Posterior vena cava (tissue), 2 donors: ENCODE measurements at places on chromosomes 16 and 17. TPM values are rescaled to one million over a fixed set of nuclear protein-coding genes. Genes with fewer than 3 reads are reported as not detected.

GRCh38 chr17:61167075-61167474 lies 232.6 kb upstream of the TBX2 start:
- no peak for DNase-seq

GRCh38 chr17:35577830-35578196 lies 558 bp downstream of the PEX12 start:
- no peak for DNase-seq

Gene SMIM5
- 0.38 TPM for total RNA-seq

DNA sequence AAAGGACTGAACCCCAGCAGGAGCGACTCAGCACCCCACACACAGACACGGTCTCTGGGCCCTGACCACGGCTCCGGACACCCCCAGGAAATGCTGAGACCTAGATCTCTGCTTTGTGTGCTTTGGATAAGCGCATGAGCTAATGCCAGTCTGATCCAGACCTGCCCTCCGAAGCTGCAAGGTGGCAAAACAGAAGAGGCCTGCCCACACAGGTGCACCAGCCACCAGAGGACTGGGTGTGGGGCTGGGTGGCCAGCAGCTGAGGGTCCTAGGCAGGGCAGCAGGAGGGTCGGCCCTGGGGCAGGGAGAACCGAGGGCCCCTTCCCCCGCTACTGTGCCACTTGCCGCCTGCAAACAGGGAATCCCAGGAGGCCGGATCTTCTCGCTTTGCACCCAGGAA lies 30.7 kb upstream of the EIF1 start:
- DNase-seq = no peak

Gene ICAM2
- total RNA-seq = 36.4 TPM

DNA sequence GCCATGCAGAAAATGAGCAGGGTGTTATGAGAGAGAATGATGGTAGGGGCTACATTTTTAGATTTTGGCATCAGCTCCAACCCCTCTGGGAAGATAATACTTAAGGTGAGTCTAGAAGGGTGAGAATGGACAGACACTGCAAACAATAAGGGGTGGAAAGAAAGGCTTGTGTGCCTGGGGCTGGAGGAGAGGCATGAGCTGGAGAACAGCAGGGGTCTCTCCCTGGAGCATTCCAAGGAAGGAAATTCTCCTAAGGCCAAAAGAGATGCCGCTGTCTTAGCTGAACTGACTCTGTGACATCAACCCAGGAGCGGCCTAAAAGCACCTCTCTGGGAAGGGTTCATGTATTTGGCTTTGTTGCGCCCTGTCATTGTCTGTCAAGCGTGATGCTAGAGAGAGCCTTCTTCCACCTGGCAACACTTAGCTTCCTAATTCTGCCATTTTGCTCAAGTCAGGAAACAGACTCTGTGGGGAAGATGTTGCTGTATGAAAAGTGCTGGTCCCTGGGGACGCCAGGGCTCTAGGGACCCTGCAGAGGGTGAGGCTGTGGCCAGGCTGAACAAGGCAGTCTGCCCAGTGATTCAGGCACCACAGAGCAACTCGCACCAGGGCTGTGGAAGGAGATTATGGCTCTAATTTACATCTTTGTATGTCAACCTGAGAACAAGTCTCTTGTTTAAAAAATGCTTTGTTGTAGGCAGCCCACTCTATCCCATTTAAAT lies 225.7 kb downstream of the CBLN1 start:
- DNase-seq = no peak

DNA sequence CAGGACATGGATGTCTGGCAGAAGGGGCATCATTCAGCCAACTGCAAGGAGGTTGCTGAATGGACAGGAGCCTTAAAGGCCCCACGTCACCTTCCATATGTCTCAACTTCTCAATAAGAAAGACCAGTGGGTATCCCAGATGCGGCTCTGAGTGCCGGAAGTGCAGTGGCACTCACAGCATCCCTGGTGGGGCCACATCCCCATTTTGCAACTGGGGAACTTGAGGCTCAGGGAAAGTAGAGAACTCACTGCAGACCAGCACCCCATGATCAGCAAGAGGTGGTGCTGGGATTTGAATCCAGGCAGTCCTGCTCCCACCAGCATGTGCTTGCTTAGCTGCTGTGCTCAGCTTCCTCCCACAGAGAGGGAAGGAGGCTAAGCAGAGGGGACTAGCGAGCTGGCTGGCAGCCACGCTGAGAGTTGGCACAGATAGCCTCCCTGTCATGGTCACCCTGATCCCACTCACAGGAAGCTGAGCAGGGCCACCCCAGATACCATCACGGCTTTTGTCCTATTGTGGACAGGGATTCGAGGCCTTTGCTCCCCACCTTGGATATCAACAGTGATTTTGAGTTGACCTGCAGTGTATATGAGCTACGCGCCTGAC lies 294.2 kb upstream of the FOXF1 start:
- no peak for DNase-seq

DNA sequence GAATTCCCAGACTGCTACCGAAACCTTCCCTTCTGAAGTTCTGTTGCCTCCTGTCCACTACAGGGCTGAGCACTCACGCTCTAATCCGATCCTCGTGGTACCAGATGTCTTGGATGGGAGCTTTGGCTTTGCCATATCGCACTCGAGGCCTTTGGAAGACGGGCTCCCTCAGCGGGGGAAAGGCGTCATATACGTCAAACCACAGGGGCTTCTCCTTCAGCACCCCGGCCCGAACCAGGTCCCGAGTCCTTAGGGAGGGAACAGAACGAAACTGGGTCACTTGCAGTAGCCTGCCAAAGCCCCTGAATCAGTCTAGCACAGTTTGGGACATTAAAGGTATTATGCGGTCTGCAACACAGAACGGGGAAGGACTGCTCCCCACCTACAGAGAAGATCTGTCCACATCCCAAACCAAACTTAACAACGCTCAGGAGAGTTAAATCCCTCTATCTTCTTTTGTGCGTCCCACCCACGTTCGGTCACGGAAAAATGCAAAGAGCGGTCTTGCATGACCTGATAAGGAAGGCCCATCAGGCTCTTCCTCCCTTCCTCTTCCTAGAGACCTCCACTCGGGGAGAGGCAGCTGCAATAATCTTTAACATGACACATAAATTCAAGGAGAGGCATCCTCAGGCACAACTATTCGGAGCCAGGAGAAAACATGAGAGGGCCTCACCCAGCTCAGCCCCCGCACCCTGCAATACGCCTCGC lies 526 bp downstream of the MRPS23 start:
- DNase-seq = no peak

Gene C17orf58
- total RNA-seq = 21.9 TPM

Gene C17orf107
- 1.3 TPM for total RNA-seq

- peak; percentile 88 for DNase-seq
These were observed 145.5 kb upstream of the SOX9 start for GRCh38 chr17:71975331-71975801.

Gene CEP112
- total RNA-seq = 33.4 TPM

GRCh38 chr16:20866145-20866772 lies 33.9 kb downstream of the DCUN1D3 start:
- DNase-seq = peak; percentile 86

GRCh38 chr17:18122990-18123753 lies 14.6 kb downstream of the MYO15A start:
- DNase-seq = no peak

DNA sequence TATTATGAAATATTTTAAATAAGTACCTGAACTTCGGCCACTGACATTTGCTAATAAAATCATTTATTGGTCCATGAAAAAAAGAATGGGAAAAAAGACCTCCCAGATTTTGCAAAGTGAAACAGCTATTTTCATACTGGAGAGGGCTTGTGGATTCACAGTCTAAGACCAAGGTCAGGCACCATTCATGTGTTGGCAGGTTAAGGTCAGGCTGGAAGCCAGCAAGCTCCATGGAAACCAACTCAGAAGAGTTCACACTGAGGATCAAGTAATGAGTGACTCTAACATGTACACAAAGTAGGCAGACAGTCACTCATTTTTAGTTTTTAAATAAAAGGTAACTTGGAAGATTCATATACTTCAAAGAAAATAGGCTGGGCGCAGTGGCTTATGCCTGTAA lies 3.4 kb downstream of the DNAJA2 start:
- DNase-seq = no peak

DNA sequence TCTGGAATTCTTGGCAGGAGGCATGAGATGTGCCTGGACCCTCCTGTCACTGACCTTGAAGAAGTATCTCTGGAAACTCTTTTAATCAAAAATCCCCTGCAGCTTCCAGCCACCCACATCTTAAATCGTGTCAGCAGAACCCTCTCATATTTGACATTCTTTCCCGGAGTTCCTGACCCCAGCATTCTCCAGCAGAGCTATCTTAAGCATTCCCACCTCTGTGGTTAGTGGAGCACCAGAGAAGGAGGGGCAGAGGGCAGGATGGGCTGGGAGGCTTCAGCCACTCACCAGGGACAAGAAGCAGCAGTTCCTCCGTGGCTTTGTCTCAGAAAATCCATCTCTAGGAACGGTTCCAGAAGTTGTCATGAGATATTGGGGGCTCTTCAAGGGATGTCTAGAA lies 149.9 kb downstream of the RGS9 start:
- DNase-seq = no peak

DNA sequence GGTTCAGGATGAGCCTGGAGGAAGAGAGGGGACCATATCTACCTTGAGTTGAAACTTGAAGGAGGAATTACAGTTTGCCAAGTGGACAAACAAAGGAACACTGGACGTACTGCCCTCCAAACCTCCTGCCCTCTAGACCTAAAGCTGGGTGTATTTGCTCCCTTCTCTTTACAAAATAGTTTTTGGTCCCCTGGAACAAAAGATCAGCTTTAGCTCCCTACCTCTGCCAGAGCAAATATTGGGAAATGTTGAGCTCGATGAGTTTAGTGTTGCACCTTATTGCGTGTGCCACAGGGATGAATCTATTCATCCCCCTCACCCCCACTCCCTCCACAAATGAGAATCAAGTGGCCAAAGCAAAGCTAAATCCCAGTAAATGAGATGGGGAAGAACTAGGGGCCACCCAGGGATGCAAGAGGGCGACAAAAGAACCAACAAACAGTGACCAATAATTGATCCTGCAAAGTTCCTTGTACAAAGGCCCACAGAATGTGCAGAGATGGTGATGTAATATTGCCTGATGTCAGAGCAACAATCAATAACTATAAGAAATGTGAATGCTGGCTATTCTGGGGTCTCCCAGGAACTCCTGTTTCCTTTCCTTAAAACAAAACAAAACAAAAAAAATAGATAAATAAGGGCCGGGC lies 17.2 kb upstream of the TAT start:
- no peak for DNase-seq

GRCh38 chr16:88817785-88818574 lies 6.3 kb upstream of the APRT start:
- no peak for DNase-seq

Gene CCDC43
- total RNA-seq = 17.4 TPM

Gene KCNJ2
- 3.1 TPM for total RNA-seq

DNA sequence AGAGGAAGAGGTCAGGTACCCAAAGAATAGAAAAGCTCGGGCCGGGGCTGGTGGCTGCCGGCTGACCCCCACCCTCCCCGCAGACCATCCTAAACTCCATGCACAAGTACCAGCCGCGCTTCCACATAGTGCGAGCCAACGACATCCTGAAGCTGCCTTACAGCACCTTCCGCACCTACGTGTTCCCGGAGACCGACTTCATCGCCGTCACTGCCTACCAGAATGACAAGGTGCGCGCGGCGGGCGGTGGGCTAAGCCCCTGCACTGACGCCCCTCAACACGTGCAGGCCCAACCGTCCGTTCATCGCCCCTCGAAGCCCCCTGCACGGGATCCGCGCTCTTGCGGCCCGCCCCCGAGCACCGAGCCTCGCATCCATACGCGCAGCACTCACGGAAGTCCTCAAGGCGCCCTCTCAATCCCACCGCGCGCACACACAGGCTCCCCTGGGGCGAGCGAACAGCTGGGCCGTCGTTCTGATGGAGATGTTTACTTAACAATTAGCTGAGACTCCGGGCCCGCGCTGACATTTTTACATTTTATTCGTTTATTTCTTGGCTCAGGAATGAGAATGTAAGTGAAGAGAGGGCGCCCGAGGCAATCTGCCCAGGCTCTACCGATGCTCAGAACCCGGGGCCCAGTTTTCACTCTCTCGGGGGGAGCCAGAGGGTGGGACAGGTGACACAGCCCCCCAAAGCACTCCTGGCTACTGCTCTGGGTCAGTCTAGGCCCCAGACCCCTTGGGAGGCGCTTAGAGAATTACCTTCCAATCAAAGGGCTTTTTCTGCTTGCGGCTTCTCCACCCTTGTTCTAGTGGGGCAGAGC lies 3.5 kb downstream of the TBX2 start:
- no peak for DNase-seq

Gene CES3
- 0.10 TPM for total RNA-seq

GRCh38 chr16:51391798-51392511 lies 240.9 kb upstream of the SALL1 start:
- DNase-seq = no peak

Gene PRR29
- 0.69 TPM for total RNA-seq

GRCh38 chr17:19531780-19532501 lies 1.7 kb upstream of the SLC47A1 start:
- peak; percentile 30 for DNase-seq

GRCh38 chr16:31118223-31119155 lies 1.0 kb downstream of the KAT8 start:
- DNase-seq = no peak

GRCh38 chr17:57651996-57652395 lies 93.1 kb downstream of the CCDC182 start:
- no peak for DNase-seq

- DNase-seq = no peak
These were observed at the start of gene CLEC19A for GRCh38 chr16:19285431-19285830. Gene CLEC19A, plus strand, starts transcription at chr16:19285731. Its CDS starts 121 bp downstream, at chr16:19285852.

DNA sequence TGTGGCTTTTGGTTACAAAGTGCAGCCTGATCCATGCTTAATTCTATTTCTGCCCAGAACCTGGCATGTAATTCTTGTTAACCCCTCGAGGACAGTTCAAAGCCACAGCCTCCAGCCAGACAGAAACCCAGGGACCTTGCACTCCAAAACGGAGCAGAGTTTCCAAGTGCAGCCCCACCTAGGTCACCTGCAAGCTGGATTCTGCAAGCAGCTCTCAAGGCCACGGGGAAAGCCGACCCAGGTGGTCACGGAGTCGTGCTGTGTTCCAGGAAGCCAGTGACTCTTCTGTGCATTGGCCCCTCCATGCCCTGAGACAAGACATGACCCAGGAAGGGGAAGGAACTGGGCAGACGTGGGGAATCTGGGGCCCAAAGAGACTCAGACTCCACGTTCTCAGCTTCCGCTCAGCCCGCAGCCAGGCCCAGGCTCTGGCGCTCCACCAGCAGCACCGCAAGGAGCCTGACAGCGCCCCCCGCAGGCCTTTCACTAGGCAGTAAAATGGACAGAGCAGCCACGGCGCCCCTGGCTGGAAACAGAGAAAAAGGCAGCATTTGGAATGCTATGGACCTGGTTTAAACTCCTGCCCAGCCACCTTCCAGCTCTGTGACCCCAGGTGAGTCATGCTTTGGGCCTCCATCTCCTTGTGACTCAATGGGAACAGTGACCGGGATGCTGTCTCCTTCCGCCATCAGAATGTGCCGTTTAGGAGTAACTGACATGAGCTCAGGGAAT lies 27.3 kb upstream of the GSG1L start:
- DNase-seq = peak; percentile 57

GRCh38 chr16:69626256-69626655 lies 60.5 kb downstream of the NFAT5 start:
- DNase-seq = no peak

GRCh38 chr16:27389272-27389961 lies 12.6 kb upstream of the IL21R start:
- no peak for DNase-seq

- DNase-seq = peak; percentile 56
These were observed 14.3 kb downstream of the MLYCD start for GRCh38 chr16:83913245-83913633.
